ENCODE measurements at places on chromosomes 5 and 9.

DNA sequence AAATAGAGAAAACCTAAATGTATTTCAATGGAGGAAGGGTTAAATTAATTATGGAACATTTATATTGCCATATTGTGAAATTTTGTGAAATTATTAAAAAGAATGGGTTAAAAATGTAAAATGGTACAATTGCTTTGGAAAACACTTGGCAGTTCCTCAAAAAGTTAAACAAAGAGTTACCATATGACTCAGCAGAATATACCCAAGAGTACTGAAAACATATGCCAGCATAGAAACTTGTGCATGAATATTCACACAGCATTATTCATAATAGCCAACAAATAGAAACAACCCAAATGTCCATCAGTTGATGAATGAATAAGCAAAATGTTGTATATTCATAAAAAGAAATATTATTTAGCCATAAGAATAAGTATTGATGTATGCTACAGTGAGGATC lies 181.0 kb upstream of the MAST4 start:
- DNase-seq, result no peak

DNA sequence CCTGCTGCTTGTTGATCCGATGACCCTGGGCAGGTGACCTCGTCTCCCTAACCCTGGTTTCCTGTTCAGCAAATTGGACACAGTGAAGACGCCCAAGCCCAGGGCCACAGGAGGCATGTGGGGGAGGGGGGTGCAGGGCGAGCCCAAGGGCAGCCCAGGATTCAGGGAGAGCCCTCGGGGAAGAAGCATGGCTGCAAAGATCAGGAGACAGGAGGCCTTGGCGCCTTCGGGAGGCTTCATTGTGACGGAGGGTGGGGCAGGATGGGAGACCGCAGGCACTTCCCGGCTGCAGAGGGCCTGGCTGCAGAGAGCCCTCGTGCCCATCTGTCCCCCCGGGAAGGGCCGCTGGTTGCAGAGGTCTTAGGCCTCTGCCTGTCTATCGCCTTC lies 6.2 kb downstream of the ASS1 start:
- DNase-seq, result no peak

GRCh38 chr5:77892061-77893010 lies 116.2 kb upstream of the TBCA start:
- no peak for DNase-seq

GRCh38 chr5:146441896-146442295 lies 5.2 kb upstream of the TCERG1 start:
- DNase-seq, result no peak

- no peak for DNase-seq
Measured at GRCh38 chr5:112142769-112143270, 276.3 kb downstream of the EPB41L4A start.

- DNase-seq, result no peak
Measured at GRCh38 chr9:35236692-35237091, 74.9 kb downstream of the UNC13B start.

DNA sequence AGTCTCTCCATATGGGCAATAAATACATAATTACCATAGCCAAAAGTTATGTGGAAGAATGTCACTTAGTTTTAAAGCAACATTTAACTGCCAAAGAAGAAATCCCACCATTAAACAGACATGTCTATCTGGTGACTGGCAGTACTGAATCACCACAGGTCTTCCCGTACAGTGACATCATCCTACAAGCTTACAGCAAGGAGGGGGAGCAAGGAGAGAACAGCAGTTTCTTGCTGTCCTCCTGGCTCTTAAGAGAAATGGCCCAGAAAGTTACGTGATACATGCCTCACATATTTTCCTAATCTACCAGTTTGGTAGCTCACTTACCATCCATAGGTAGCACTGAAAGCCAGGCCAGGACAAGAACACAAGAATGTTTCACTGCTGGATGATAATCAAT lies 671.0 kb downstream of the DMRTA1 start:
- no peak for DNase-seq

GRCh38 chr5:145681216-145681615 lies 153.9 kb downstream of the PRELID2 start:
- no peak for DNase-seq

- no peak for DNase-seq
Measured at GRCh38 chr5:145887976-145888574, 15.3 kb upstream of the GRXCR2 start.

GRCh38 chr9:71819115-71819739 lies 50.9 kb upstream of the CEMIP2 start:
- peak; percentile 35 for DNase-seq

DNA sequence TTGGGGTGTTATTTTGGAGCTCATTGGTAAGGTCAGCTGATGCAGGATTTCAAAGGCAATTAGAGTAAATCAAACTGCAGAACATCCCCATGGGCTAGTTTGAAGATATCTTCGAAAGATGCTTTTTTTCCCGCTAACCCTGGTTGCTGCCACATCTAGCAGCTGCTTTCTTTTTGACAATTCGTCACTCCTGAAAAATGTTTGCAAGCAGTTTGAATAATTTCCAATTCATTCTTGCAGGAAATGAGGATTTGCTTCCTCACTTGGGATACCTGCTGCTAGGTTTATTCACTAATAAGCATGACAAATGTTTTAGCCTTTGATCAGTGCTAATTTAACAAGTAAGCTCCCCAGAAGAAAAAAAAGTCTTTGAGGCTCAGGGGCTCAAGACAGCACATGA lies 649.6 kb upstream of the RORB start:
- no peak for DNase-seq

DNA sequence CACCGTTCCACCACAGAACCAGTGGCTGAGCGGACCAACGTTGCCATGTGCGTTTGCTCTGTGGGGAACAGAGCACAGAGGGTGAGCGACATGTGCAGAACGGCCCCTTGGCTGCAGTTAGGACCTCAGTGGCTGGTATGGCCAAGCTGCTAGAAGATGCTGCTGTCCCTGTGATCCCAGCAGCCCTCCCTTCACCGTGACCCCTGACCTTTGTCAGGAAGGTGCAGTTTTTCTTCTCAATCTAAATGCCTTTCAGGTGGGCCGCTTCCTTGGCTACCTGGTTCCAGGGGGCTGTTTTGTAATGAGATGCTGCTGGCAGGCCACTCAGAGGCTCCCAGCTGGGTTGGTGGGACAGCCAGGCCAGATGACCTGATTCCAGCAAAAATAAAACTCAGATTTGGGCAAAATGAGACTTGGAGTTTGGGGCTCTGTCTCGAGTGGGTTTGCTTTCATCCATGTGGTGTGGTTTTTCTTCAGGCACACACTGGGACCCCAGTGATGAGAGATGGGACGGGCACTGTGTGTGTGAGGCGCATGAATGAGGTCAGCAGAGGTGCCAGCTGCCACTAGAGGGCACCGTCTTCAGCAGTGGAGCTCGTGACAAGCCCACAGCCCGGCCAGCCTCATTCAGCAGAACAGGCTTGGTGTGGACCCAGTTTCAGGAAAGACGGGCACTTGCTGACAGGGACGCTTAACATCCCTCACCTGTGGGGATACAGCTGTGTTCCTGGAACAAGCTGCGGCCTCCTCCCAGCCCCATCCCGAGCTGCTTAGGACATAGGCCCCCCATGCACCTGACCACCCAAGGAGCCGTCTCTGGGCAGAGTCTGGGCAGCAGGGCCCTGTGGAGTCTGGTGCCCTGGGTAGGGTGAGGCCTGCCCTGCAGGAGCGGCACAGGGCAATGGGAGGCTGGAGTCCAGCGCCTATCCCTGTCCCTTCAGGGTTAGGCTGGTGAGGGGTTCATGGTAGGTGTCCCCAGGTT lies 4.1 kb downstream of the MRPS2 start:
- no peak for DNase-seq

DNA sequence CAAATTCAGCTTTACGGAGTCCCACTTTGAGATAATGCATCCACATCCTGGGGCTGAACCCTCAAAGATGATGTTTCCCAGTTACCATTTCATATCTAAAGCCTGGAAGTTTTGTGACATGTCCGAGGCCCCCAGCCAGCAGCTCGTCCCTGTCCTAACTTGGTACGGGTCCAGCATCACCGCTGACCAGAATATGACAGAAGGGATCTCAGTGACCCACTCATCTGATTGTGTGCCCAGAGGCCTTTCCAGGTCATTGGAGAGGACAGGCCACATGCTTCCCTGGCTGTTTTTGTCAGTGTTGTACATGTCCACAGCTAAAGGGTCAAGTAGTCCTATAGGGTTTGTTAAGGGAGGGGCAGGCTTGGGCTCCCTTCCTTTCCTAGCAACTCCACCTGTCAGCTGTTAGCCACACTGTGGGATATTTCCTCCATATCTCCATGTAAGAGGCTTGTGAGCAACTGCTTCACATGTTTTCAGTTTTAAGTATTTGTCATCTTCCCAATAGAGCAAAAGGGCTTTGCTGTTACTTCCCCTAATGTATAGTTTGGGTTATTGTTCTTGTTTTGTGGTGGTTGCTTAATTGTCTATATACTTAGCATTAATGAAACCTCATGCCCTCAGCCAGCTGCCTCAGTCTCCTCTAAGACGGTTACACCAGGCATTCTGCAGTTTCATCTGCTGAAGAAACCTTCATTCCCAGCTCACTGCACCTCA lies 33.4 kb downstream of the SECISBP2 start:
- DNase-seq, result no peak

DNA sequence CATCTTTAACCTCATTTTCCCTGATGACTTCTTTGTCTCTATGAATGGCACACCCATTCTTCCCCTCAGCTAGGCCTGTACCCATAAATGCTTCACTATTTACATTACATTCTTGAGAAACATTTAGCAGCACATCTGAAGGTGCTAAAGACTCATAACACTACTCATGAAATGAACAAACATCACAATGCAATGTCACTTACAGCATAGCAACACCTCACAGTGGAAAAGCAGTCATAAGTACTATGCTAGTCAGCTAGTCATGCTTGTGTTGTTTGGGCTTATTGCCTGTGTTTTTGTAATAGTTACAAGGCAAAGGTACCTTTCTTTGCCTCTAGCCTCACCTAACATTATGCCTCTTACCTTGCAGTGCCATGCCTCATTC lies 228.9 kb downstream of the KIAA0825 start:
- DNase-seq, result peak; percentile 86

- DNase-seq, result no peak
Measured at GRCh38 chr9:116877072-116877471, 190.0 kb downstream of the TRIM32 start.

- no peak for DNase-seq
Measured at GRCh38 chr9:134469041-134469875, 143.0 kb downstream of the RXRA start.

GRCh38 chr9:12819436-12820185 lies 44.8 kb downstream of the LURAP1L start:
- no peak for DNase-seq

DNA sequence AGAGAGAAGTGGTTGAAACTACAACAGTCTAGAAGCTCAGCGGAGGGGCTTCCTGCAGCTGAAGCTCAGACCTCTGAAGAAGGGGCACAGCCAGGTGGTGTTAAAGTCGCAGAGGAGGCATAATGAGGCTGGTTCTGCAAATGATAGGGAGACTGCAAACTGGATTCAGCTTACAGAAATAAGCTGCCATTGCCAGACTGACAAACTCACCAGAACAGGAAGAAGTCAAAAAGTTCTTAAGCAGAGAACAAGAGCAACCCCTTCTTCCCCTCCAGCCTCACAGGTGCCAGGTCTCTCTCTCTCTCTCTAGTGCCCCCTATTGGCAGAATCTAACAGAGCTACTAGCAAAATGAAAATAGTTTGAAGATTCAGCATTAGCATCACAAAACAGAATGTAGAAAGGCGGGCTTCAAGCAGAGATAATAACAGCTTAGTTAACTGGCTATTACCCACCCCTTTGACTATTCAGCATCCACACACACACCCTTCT lies 76.7 kb downstream of the GRAMD2B start:
- DNase-seq, result no peak

DNA sequence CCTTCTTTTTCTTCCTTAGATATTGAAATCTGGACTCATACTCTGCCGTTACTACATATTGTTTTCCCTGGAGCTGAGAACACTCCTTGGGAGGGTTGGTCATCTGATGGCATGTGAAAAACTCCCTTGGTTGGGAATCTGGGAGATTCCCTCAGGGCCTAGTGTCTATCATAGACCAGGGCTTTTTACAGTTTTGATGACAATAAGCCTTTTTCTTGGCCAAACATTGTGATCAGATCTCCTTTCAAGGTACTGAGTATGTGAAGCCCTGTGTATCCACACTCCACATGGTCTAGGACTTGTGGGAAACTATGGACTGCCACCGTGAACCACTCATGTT lies 32.9 kb downstream of the TMEM252 start:
- no peak for DNase-seq

- DNase-seq, result no peak
Measured at GRCh38 chr5:56517011-56517416, 283.9 kb upstream of the ANKRD55 start.

DNA sequence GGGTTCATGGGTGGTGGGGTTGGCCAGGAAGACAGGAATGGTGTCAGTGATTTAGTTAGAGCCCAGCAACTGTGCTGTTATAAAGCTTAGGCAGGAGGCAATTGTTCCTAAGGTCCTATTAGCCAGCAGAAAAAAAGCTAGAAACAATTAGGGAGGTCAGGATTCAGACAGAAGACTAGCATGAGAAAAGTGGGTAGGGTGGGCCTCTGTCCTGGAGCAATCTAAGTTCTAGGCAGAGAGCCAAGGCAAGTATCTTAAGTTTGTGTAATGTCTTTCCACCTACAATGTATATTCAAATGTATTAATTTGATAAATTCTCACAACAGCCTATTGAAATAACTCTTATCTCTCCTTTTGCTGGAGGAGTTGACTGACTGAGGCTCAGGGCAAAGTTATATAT lies 6.1 kb upstream of the ZFAND5 start:
- DNase-seq, result no peak

GRCh38 chr5:143217065-143217803 lies 186.3 kb downstream of the NR3C1 start:
- DNase-seq, result no peak

GRCh38 chr9:28260330-28260729 lies 687.0 kb upstream of the C9orf72 start:
- DNase-seq, result no peak

GRCh38 chr5:18967637-18968036 lies 1020.4 kb downstream of the CDH18 start:
- DNase-seq, result no peak

DNA sequence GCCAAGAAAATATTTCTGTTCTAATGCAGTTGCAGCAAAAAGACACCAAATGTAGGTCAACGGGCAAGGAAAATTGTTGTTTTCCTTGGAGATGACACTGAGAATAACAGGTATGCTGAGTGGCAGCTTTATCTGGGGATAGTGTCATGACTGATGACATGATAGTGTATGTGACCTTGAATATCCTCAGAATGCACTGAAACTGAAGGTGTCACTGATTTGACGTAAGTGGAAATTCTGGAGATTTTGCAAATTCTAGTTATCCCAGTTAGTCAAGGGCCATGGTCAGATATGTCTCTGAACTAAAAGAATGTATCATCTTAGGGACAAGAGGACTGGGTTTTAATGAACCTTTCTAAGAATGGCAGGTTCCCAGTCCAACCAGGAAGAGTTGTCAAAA lies 138.0 kb upstream of the C9orf72 start:
- DNase-seq, result no peak
